ENCODE measurements at places on chromosomes 1 and 21.
A peak's percentile ranks its signal among the peaks of the same experiment; 100 is the strongest.

- no peak for DNase-seq
These were observed 18.2 kb downstream of the TSNAX start for GRCh38 chr1:231546693-231547092.

GRCh38 chr1:232474826-232475225 lies 155.1 kb downstream of the SIPA1L2 start:
- no peak for DNase-seq

- DNase-seq = peak; percentile 74
These were observed 3.6 kb upstream of the CYB561D1 start for GRCh38 chr1:109490029-109490933.

GRCh38 chr1:227572752-227573151 lies 9.4 kb downstream of the ZNF678 start:
- no peak for DNase-seq

DNA sequence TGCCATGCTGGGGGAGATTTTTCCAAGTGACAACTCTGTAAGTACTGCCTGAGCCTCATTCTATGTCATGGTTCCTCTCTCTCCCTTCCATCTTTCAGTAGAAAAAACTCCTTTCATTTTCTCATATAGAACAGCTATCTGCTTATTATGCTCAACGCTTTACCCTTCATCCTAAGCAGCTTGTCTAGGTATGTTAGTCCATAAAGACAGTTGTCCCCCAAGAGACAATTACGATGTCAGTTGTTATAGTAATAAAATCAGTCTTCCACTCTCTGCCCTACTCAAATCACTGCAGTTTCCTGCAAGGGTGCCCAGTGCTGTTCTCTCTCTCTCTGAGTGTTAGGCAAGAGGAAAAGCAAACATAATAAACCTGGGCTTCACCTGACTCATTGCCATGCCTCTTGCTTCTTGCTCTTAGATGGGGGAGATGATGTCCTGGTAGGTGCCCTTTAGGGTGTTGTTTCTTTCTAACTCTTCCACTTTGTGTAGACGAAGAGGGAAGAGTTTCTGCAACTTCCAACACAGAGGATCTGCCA lies 59.4 kb downstream of the PAPPA2 start:
- no peak for DNase-seq

GRCh38 chr1:241079047-241079446 lies 278.0 kb downstream of the RGS7 start:
- DNase-seq = no peak

DNA sequence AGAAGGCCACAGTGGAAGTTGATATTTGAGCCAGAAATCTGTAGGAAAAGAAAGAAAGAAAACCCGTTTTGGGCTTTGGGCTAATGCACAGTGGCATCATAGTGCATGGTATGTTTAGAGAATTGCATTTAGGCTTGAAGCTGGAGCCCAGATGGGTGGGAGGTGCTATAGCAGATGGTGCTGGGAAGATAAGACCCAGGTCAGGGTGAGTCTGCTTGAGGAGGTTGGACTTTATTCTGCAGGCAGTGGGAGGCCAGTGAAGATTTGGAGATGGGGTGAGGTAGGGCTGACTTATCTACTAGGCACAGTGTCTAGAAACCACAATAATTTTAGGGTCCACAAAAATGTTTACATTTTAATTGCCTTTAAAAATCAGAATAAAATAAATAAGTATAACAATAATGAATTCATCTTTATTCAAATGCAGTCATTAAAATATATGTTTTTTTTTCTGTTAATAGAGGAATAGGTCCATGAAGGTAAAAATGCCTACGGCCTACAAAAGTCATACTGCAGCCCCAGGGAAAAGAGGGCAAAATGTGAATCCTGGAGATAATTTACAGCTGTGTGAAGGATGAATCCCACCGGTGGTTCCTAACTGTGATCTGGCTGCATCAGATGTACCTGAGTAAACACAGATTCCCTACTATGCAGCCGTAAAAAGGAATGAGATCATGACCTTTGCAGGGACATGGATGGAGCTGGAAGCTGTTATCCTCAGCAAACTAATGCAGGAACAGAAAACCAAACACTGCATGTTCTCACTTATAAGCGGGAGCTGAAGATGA lies 8.7 kb downstream of the DNAJC6 start:
- DNase-seq = no peak

DNA sequence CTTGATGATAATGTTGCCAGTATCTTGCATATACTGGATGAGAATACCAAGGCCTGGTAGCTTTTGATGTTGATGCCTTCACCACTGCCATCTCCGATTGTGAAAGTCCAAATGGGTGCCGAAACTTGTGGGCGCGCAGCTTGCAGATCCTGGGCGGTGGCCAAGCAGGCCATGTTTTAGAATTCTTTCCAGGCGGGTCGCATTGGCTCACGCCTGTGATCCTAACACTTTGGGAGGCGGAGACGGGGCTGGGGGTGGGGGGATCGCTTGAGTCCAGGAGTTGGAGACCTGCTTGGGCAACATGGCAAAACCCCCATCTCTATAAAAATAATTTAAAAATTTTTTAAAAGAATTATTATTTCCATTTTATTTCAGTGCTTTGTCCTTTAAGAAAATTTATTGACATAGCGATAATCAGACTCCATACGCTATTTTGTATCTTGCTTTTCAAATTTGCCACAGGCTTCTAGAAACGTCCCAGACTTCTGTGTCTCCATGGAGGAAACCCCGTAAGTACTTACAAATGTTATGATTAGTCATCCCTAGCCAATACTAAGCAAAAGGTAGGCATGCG lies 592 bp upstream of the ZNF326 start:
- peak; percentile 11 for DNase-seq

DNA sequence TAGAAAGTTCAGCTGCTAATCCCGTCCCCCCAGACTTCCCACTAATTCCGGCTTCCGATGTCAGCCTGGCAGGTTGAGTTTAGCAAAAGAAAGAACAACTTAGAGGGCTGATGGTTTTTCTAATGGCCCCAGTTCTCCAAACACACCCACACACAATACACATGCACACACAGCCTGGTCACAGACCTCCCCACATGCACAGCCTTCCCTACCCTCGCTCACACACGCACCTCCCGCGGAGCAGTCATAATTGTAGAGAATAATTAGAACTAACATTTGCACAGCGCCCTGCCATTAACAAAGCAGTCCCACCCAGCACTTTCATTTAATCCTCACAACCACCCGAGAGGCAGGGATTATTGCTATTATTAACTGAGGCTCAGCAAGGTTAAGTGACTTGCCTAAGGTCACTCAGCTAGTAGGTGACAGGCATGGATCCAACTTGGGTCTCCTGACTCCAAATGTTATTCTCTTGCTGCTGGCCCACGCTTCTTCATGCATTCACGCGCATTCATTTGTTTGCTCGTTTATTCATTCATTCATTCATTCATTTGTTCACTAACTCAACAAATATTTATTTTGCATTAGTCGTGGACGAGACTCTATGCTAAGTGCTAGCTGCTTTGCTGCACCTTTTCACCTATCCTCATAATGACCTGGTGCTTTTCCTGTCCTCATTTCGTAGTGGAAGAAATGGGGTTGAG lies 274.9 kb downstream of the FOXD2 start:
- no peak for DNase-seq

GRCh38 chr1:162327788-162328165 lies 48.9 kb downstream of the SPATA46 start:
- no peak for DNase-seq

DNA sequence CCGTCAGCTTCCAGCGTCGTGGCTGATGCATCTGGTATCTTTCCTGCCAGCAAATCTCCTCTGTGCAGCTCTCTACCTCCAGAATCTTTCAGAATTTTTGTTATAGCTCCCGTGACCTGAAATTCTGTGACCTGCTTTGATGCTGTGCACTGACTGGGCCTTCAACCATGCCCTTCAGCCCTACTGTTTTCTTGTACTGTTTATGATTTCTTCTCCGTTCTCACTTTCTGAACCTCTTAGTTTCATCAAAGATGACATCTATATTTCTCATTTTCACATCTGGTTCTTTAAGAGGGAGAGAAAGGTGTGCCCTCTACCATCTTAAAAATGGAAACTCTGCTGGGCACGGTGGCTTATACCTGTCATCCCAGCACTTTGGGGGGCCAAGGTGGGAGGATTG lies 5.7 kb downstream of the PRDM15 start:
- DNase-seq = peak; percentile 56

DNA sequence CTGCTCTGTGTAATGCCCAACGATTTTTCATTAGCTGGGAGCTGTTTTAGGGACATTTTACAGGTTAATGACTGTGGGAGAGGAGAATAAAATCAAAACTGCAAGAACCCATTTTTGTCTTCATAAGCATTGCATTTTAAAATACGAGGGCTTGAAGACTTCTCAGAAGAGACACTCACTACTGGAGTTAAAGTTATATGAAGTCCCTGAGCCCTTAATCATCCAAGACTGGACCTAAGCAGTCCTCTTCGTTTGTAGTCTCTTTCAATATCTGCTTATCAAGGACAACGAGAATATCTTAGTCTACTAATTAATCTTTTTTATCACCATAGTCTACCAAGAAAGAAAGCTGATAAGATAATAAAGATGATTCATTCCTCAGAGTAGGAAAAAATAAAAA lies 176.9 kb upstream of the SGIP1 start:
- DNase-seq = no peak

GRCh38 chr1:7333094-7333493 lies 438.0 kb upstream of the VAMP3 start:
- no peak for DNase-seq

- DNase-seq = no peak
These were observed 12.6 kb upstream of the MRPS14 start for GRCh38 chr1:175035865-175036264.

GRCh38 chr1:221335161-221336101 lies 406.5 kb downstream of the DUSP10 start:
- DNase-seq = no peak

DNA sequence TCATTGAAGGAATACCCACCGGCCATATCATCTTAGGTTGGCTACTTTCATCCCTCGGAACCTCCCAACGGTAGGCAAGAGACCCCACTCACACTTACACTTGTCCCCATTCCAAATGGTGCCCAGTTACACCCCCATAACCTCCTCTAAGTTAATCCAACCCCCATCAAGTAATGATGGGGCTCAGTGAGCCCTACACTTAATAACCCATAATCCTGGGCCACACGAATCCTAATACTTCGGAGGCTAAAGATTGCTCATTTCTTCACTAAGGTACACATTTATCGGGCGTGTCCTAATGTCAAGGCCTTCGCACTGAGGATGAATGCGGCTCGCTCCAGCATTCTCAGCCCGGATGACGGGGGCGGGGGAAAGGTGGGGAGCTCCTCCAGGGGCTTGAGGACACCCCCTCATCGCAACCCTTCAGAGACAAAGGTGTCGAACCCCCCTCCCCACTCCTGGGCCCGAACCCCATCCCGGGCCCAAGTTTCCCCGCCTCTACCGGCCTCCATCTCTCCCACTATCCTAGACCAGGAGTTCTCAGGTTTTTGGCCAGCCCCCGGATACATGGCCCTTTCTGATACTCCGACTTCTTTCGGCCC lies 435 bp downstream of the ILF2 start:
- DNase-seq = no peak

DNA sequence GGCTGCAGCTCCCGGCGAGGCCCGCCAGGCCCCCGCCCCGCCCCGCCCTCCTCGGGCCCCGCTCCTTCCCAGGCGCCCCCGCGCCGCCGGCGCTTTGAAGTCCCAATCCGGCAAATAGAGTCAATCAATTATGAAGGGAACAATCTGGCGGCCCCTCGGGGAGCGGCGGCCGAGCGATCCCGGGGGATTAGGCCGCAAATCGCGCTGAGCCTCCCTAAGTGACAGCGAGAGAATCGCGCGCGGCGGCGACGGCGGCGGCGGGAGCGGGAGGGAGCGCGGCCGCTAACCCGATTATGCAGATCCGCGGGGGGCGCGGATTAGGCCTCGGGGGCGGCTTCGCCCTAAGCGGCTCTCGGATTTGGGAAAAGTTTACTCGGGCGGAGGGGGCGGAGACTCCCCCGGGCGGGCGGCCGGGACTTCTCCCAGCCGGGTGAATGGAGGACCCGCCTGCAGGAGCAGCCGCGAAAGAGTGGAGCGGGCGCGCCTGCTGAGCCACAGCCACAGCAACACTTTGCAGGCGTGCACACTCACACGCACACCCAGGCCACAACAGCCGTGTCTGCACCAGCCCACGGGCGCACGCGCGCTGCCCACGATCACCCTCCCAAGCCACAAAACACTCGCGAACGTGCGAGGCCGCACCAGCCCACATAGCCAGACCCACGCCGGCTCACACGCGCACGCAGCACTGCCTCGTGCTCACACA lies 23.0 kb upstream of the DMBX1 start:
- no peak for DNase-seq

GRCh38 chr1:182702826-182703524 lies 18.6 kb upstream of the RGS8 start:
- no peak for DNase-seq

Data from GM12865 (cell line).